ENCODE measurements at places on chromosomes 5 and 9.
A peak's percentile ranks its signal among the peaks of the same experiment; 100 is the strongest.

- peak; percentile 42 for DNase-seq
These were observed 361.4 kb upstream of the RPS23 start for GRCh38 chr5:82639393-82640144.

GRCh38 chr5:10367579-10367978 lies 14.1 kb downstream of the MARCHF6 start:
- DNase-seq = no peak

- no peak for DNase-seq
These were observed 117.4 kb downstream of the PRKACG start for GRCh38 chr9:68896486-68896885.

- DNase-seq = no peak
These were observed 2.0 kb downstream of the UBE2R2 start for GRCh38 chr9:33818847-33819500.
